SIG-M5 (cell line): ENCODE measurements at places on chromosomes 3 and 15.

GRCh38 chr15:67563092-67563491 is 20.6 kb downstream of the MAP2K5 start:
- DNase-seq, result no peak

GRCh38 chr3:16011376-16011775 is 163.1 kb upstream of the GALNT15 start:
- DNase-seq, result no peak

- no peak for DNase-seq
These were observed 9.8 kb downstream of the MAP6D1 start for GRCh38 chr3:183815563-183815940.

- DNase-seq, result no peak
These were observed 24.9 kb downstream of the TMEM207 start for GRCh38 chr3:190424478-190425439.

GRCh38 chr3:138371070-138371965 is 22.9 kb downstream of the MRAS start:
- no peak for DNase-seq

GRCh38 chr3:48684054-48684349 is 1.7 kb downstream of the NCKIPSD start:
- no peak for DNase-seq

GRCh38 chr15:61584410-61584809 is 355.3 kb upstream of the RORA start:
- no peak for DNase-seq

- peak; percentile 11 for DNase-seq
These were observed 72.2 kb downstream of the TOP2B start for GRCh38 chr3:25592510-25592968.

- DNase-seq, result no peak
These were observed 83.9 kb downstream of the LRRK1 start for GRCh38 chr15:101003081-101003480.

DNA sequence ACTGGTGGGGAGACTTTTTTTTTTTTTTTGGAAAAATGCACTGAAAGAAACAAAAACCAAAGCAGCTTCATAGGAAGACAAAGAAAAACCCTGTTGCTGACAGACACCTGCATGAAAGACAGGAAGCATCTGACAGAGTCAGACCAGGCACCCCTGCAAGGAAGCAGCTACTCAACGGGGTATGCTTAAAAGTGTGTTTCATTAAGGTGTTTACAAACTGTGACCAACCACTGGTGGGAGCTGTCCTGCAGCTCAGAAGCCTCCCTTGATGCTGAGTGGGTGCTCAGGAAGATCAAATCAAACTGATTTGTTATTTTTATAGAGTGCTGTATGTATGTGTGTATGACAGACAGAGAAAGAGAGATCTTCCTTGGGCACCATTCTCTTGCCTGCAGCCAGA is 34.7 kb upstream of the AGBL1 start:
- DNase-seq, result no peak

- no peak for DNase-seq
These were observed 121.1 kb upstream of the GOLIM4 start for GRCh38 chr3:168216851-168217250.

- no peak for DNase-seq
These were observed 31.6 kb upstream of the GLCE start for GRCh38 chr15:69128667-69129311.

GRCh38 chr3:111415018-111415417 is 127.0 kb upstream of the CD96 start:
- DNase-seq, result no peak

DNA sequence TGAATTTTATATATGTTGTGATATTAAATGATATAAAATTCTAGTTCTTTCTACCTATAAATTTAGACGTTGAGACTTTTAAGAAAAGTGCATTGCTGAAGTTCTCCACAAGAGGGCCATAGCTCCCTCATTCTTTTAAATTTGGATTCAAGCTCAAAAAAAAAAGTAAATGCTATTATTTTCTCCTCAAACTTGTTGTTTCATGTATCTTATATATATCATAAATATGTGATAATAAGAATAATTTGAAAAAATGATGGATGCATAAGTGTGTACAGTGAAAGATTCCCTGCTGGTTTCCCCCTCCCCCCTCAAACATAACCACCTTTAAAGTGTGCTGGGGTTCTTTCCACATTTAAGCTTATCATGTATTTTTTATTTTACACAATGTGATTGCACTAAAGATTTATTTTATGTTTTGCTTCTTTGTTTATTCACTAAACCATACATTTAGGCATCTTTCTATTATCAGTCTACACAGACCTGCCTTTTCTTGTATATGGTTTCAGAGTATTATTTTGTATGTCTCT is 769.4 kb upstream of the GOLIM4 start:
- DNase-seq, result no peak

DNA sequence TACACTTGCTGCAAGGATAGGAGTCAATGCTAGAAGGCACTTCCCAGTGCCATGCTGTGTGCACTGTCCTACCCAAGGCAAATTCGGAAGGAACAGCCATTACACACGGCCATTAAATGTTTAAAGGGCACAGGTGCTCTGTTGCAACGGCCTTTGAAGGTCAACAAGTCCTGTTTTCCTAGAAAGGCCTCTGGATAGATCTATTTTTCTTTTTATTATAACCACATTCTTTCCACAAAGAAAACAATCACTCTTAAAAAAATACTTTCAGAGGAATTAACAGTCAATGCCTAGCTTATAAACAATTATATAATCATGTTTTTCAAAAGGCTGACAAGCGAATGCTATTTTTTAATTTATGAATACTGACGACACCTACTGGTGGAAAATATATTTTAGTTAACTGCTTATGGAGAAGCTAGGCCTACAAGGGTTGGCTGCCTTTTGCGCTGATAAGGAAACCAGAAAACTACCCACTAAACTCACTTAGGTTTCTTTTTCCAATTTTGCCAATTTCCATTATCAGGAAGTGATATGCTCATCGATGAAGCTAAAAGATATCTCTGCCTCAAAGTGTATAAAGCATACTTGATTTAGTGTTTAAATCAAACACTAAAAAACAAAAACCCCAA is 2.4 kb downstream of the ARHGEF3 start:
- peak; percentile 42 for DNase-seq

GRCh38 chr15:100277087-100277855 is 64.5 kb downstream of the ADAMTS17 start:
- DNase-seq, result no peak

DNA sequence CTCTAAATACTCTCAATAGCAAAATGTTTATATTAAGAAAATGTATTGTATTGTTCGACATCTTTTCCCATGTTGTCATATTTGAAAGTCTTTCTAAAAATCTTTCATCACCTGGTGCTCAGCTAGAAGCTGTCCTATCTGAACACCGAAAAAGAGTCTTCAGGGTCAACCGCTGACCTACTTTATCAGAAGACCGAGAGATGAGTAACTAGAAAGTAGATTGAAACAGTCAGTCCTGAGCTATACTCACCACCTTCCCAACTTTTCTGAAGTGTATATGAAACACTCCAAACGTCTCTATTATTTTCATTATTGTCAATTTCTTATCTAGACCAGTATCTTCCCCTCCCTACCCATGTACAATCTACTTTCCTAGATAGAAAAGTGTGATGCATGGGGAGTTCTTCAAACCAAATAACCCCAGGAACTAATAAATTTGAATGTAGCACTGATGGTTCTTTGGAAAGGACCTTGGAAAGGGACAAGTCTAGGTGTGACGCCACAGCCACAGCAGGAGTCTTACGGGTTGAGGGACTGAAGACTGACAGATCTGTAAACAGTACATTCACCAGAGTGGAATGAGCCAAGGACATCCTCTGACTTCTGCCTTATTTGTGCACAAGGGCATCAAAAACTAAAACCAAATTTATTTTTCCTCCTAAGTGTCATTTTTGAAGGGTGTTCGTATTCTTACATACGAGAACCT is 58.6 kb downstream of the TMOD3 start:
- DNase-seq, result no peak

DNA sequence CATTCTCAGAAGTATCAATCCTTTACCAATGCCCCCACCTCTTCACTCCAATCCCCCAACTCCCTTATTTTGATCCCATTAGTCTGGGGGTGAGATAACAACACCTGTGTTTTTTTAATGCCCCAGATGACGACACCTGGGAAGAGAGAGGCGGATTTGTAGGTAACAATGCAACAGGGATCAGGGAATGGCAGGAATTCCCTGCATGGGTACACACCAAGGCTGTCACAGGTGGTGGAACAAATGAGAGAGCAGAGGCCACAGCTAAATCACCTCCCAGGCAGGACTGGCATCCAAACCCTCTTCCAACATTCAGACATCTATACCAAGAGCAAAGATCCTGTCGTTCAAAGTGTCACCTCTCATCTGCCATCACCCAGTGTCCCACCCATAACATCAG is 319.2 kb upstream of the TRIM42 start:
- no peak for DNase-seq

GRCh38 chr3:10192953-10193691 is 28.4 kb downstream of the IRAK2 start:
- DNase-seq, result no peak

GRCh38 chr3:189316296-189317019 is 144.7 kb downstream of the TPRG1 start:
- no peak for DNase-seq

GRCh38 chr3:189964623-189965332 is 155.9 kb downstream of the P3H2 start:
- no peak for DNase-seq

DNA sequence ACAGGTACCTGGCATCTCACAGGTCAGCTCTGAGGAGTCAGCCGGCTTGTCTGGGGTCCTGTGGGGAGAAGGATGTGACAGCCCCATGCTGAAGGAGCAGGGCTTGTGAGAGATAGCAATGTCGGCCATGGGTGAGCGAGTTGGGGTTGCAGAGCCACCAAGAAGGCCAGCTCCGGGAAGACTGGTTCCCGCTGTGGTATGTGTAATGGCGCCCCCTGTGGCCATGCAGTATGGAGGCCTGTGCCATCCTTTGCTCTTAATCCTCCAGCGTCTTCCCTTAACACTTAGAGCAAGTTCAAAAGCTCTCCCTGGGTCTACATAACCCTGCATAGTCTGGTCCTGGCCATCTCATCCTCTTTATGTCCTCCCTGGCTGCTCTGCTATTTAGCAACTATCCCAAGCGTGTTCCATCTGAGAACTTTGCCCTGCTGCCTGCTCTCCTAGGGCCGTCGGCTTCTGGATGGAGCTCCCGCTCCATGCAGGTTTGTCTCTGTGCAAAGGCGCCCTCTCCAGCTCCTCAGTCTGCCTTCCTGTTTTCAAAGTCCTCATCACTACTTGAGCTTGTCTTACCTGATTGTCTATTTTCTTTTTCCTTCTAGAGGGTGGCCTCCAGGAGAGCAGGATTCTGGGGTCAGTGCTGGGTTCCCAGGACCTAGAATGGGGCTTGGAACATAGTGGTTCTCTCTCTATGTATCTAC is 40.8 kb upstream of the IQCF6 start:
- DNase-seq, result no peak

DNA sequence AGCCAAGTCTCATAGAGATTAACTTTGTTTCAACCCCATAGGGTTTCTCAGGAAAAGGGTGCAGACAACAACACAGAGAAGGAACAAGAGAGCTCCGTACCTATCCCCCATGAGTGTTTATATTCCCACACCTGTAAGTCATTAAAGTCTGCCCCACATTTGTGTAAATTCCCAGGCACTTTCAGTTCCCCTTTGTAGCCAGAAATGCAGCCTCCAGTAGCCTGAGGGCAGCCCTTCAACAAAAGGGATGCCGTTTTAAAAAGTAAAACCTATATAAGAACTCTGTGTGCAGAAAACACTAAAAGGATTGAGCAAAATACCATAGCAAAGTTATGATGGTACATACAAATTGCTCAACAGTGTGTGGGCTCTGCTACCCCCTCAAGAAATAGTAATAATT is 59.7 kb upstream of the TMEM108 start:
- no peak for DNase-seq

- DNase-seq, result no peak
These were observed 9.7 kb downstream of the ZXDC start for GRCh38 chr3:126465928-126466544.

GRCh38 chr3:38626171-38626570 is 23.3 kb downstream of the SCN5A start:
- DNase-seq, result no peak

DNA sequence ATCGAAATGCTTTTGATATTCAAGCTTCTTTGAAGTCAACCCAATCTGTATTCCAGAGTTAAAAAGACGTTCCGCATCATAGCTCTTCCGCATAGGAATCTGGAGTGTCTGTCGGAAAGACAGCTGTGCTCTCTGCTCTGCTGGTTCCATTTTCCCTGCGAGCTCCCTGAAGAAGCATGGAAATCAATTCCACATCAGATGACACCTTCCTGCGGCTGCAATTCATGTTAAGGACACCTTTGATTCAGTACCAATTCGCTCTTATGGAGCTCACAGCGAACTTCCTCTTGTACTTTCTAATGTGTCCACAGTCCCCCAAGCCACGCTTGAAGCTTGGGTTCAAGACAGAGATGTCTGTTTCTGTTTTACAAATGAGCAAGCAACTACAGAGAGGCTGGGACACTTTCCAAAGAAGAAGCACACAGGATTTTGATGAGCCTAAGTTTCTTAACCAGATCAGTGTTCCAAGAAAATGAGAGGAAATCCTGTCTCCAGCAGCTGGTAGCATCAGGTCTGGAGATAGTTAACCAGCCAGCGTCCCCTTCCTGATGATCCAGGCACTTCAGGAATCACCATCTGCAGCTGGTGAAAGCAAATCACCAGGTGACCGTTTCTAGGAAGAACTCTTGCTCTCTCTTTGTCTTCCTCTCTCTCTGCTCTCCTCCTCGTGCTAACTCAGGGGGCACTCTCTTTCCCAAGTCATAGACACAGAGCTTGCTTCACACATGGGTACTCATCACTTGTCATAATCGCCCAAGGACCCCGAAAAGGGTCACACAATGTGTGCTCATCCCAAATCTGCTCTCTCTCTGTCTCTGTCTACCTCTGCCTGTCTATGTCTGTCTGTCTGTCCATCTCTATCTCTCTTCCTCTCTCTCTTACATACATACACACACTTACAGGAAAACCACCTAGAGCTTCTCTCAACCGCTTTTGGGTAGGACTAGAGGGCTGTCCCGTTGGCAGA is 281.8 kb downstream of the FAM43A start:
- no peak for DNase-seq

DNA sequence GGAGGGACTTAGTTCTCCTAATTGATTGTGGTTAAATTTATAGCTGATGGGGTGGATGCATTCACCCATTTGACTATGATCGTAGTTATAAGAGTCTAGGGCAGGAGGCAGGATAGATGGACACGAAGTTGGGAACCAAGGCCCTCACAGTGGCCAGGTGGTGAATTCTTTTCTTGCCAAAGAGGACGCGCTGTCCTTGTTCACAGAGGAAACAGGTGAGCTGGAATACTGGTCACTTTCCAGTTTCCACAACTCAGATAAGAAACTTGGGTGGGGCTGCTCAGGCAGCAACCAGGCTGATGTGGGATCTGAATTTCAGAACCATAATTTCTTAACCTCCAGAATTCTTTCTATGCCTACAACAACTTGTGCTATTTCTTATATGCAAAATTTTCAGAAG is 34.0 kb upstream of the ICE2 start:
- no peak for DNase-seq

- no peak for DNase-seq
These were observed 477.8 kb downstream of the MAGI1 start for GRCh38 chr3:65560901-65561300.

- DNase-seq, result no peak
These were observed 396.7 kb upstream of the PDZRN3 start for GRCh38 chr3:74021449-74021848.
